ENCODE measurements at places on chromosomes 13 and 19.

GRCh38 chr19:47179653-47180310, 49.1 kb downstream of the SAE1 start:
- no peak for DNase-seq

- DNase-seq = no peak
These were observed 880 bp downstream of the SWSAP1 start for GRCh38 chr19:11375143-11375948.

DNA sequence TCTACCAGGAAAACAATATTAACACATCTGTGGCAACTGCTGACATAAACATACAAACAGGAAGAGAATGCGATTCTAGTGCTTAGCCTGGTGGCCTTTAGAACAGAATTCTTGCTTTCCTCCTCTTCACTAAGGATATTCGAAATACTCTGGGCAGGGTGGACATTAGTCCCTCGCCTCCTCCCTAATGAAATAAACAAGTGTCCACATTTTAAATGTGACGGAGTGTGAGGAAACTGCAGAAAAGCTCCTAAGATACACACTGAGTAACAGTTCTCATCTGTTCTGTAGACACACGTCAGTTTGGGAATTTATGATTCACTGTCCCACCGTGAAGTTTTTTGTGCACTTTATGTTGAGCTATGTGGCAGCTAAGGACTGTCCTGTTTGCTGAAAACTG, 639 bp downstream of the STARD13 start:
- DNase-seq = no peak

- peak; percentile 10 for DNase-seq
These were observed 224.5 kb downstream of the EFNB2 start for GRCh38 chr13:106311004-106311403.

GRCh38 chr13:24263632-24264031, 45.7 kb upstream of the C1QTNF9 start:
- no peak for DNase-seq

GRCh38 chr13:22793598-22794134, 387.1 kb upstream of the SGCG start:
- no peak for DNase-seq

DNA sequence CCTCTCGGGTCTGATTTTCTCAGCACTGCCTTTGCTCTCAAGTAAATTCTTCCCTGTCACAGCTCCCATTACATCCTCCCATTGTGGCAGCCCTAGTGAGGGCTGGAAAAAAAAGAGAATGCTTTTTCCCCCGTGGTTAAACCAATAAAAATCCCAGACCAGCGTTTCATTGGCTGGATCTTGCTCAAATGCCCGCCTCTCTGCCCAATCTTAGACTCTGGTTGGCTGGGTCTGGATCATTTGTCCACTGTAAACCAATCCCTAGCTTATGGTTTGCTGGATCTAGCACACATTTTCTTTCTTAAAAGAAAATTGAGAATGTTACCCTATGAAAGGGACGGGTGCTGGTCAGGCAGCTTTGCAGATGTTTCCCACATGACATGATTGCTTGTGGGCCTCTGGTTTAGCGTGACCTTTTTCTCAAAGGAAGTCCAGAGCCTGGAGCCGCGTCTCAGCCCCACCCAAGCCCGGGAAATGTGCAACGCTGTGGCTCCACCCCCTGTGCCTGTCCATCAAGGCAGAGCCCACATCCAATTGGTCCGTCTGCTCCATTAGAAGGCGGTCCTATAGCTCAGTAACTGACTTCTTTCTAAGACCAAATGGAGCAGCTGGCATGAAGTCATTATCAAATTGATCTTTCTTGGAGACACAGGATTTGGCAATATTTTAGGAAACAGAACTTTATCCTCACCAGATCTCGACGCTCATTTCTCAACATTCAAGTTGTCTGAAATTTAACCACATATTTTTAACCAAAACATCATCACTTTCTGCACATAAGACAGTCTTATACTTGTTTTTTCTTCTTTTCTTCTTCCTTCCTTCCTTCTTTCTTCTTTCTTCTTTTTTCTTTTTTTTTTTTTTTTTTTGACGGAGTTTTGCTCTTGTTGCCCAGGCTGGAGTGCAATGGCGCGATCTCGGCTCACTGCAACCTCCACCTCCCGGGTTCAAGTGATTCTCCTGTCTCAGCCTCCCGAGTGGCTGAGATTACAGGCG, 2.6 kb upstream of the MCEMP1 start:
- peak; percentile 67 for DNase-seq

GRCh38 chr19:14218620-14219330, 12.8 kb upstream of the ADGRL1 start:
- no peak for DNase-seq

DNA sequence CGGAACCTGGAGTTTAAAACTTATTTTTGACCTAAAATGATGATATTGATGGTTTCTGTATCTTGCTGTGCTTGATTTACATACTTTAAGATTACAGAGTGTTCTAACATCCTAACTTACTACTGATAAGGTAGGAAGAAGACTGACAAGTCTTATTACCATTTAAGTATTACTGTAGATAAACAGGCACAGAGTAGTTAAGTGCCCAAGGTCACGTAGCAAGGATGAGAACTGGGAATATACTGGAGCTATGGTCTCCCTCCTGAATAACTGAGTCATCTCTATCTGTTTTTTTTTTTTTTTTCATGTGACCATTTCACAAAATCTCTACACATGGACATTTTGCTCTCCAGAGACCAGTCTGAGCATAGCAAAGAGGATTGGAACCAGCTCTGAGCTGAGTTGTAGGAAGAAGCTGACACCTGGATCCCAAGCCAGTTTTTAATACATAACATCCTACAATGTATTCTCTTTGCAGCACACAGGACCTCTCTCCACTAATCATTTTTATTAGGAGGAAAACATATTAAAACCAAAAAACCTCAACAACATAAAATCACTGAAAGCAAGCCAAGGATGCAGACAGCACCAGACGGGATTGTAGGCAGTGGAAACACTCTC, 173.5 kb downstream of the DNAJC15 start:
- no peak for DNase-seq

DNA sequence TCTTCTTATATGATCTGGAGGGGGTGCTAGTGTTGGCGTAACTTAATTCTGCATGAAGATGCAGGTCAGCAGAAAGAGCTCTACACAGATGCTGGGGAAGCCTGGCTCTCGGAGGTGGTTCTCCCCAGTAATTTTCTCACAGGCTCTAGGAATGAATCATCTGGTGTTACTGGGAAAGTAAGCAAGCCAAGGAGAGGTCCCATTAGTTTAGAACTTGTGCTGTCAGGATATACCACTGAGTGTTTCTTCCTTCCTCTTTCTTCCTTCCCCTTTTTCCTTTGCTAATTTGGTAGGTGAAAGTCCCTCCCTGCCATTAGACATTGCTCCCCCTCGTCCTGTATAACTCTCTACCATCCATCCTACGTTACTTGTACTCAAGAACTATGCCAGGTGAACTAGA, 68.3 kb downstream of the ATP8A2 start:
- no peak for DNase-seq

- no peak for DNase-seq
These were observed 101.9 kb upstream of the AKAP11 start for GRCh38 chr13:42170029-42170428.

DNA sequence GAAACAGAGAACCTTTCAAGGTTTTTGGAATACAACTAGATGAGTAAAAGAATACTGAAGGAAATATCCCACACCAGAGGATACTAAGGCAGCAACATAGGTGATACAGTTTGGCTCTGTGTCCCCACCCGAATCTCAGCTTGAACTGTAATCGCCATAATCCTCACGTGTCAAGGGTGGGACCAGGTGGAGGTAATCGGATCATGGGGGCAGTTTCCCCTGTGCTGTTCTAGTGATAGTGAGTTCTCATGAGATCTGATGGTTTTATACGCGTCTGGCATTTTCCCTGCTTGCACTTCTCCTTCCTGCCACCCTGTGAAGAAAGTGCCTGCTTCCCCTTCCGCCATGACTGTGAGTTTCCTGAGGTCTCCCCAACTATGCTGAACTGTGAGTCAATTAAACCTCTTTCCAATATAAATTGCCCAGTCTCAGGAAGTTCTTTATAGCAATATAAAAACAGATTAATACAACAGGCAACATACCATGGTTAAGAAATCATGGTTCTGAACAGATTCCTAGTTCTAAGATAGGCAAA, 97.0 kb downstream of the ABCC4 start:
- no peak for DNase-seq

- DNase-seq = no peak
These were observed 17.1 kb upstream of the CHST8 start for GRCh38 chr19:33604651-33605050.

- no peak for DNase-seq
These were observed 7.9 kb downstream of the GPR12 start for GRCh38 chr13:26752671-26753070.

GRCh38 chr19:40740747-40741146, 9.5 kb downstream of the ACTMAP start:
- no peak for DNase-seq

DNA sequence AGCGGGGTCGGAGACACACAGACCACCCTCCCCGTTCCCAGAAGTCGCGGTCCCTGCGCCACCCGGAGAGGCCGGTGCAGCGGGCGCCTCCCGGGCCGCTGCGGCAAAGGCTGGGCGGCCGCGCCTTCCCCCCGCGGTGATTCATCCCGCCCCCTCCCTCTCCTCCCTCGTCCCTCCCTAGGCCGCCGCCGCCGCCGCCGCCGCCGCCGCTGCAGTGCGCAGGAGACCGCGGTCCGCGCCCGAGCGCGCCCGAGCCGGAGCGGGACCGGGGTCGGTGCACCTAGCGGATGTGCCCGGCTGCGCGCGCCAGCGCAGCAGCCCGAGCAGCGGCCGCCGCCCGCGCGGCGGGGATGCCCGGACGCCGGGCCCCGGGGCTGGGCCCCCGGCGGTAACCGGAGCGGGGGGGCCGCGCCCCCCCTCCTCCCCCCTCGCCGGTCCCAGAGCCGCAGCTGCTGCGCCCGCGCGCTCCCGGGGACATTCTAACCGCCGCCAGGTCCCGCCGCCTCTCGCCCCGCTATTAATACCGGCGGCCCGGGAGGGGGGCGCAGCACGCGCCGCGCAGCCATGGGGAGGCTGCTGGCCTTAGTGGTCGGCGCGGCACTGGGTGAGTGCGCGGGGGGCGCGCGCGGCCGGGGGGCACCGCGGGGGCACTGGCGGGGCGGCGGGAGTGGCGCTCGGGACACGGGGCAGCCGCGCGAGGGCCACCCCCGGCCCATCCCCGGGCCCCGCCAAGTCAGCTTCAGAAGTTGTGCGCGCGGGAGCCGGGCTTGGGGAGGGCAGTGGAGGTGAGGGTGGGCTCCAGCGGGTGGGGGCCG, at the start of gene SCN1B:
Gene SCN1B, plus strand, starts transcription at position 214 of the 815 bp plus-strand sequence. Its CDS starts 351 bp downstream, at position 565.
- DNase-seq = peak; percentile 38

DNA sequence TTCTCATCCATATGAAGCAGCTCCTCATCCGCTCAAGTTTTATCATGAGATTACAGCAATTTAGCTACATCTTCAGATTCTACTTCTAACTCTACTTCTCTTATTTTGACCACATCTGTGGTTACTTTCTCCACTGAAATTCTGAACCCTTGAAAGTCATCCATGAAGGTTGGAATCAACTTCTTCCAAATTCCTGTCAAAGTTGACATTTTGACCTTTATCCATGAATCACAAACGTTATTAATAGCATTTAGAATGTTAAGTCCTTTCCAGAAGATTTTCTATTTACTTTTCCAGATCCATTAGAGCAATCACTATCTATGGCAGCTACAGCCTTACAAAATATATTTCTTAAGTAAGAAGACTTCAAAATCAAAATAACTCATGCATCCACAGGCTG, 421.7 kb upstream of the GPC6 start:
- peak; percentile 29 for DNase-seq

GRCh38 chr19:17294051-17294891, 9.0 kb downstream of the ABHD8 start:
- DNase-seq = no peak

DNA sequence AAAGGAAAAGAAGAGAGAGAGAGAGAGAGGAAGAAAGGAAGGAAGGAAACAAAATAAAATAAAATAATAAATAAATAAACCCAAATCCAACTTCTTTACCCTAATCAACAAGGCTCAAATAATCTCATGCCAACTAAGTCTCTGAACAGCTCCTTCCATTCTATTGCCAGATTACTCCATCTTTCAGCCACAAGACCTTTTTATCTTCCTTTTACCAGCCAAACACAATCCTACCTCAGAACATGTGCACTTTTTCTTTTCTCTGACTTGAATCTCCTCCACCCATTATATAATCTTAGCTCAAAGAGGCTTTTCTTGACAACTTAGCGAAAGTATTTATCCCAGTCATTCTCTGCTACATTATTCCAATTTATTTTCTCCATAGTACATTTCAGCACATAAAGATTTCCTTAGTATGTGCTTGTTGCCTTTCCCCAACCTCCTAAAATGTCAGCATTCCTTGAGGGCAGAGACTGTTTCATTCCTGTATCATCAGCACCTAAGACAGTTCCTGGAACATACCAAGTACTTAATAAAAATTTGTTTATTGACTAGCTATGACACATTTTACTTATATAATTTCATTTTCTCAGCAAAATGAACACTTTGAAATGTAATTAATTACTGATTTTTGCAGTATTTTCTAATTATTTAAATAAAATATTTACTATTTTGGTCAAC, 33.5 kb upstream of the USPL1 start:
- DNase-seq = no peak

GRCh38 chr19:31070146-31071065, 278.8 kb downstream of the TSHZ3 start:
- DNase-seq = no peak

- peak; percentile 90 for DNase-seq
These were observed 933 bp downstream of the ARHGEF7 start for GRCh38 chr13:111115965-111116521.

DNA sequence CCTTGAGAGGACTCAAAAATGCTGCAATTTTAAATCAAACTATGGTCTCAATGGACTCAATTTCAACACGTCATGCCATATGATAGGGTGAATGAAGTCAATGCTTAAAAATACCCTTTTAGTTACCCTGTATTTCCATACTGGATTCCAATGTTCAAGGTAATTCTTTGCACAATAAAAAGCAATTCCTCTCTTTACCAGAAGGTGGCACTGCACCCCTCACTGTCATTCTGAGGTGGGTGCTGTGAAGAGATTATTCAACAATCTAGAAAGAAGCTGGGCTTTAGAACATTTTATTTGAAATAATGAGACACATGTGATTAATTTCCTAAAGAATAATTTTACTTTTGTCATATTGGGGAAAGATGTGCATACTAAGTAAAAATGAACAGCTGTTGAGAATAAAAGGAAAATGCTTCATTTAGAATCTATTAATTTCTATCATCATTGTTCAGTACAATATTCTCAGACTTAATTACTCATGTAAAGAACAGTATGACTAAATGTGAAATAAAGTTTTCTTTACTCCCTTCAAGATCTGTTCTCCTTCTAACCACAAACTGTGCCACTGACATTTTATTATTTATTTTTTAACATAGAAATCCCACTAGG, 789.1 kb downstream of the GPC5 start:
- peak; percentile 66 for DNase-seq

- DNase-seq = no peak
These were observed 4.6 kb upstream of the SLC25A30 start for GRCh38 chr13:45422731-45423292.

DNA sequence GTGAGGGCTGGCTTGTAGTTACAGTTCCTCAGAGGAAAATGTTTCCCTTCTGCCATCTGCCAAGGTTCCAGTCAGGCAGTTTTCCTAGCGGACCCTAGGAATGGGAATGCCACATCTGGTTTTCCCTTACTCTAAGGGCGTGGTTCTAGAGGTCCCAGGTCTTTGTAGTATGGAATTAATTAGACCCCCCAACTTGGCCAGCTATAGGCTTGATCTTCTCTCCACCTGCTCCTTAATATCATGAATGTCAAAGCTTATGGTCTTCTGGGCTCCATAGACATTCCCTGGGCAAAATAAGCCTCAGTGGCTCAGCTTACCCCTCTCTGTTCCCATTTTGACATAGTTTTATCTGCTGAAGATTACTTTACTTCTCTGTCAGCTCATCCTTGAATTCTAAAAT, 70.0 kb downstream of the ZNF568 start:
- no peak for DNase-seq

- DNase-seq = no peak
These were observed 6.3 kb downstream of the CDADC1 start for GRCh38 chr13:49254007-49254406.
